ENCODE measurements at places on chromosomes 5 and 9.

DNA sequence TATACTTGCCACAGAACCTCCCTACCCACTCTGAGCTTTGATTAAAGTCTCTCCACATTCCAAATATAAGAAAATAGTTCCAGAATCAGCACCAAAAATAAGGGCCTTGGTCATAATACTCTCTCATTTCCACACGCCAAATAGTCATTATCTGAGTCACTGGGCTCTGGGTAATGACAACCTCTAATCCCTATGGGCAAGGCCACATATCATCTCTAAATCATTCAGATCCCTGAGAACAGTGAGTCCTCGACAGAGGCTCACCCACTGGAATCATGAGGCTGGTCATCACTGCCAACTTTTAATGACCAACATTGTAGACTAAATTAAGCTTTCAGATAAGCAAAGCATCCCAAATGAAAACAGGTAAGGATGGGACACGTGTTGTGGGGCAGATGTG is 28.1 kb downstream of the FAM114A2 start:
- no peak for DNase-seq

DNA sequence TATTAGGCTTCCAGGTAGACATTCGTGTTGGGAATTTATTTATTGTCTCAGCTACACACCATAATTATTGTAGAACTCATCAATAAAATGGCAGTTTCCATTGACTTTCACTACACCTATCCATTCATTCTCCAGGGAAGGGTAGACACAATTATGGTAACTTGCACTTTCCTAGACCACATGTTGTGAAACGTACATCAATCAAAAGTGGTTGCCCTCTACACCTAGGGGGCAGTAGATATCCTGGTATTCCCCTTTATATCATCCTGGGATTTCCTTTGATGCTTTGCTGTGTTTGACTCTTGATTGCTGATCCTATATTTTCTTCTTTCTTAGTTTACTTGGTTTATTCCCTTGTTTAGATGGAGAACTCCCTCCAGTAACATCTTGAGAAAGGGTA is 47.9 kb downstream of the ADGRV1 start:
- DNase-seq = no peak

GRCh38 chr9:13431692-13432091 is 152.2 kb upstream of the MPDZ start:
- no peak for DNase-seq

- DNase-seq = no peak
These were observed 16.3 kb downstream of the FAM163B start for GRCh38 chr9:133592731-133593409.

DNA sequence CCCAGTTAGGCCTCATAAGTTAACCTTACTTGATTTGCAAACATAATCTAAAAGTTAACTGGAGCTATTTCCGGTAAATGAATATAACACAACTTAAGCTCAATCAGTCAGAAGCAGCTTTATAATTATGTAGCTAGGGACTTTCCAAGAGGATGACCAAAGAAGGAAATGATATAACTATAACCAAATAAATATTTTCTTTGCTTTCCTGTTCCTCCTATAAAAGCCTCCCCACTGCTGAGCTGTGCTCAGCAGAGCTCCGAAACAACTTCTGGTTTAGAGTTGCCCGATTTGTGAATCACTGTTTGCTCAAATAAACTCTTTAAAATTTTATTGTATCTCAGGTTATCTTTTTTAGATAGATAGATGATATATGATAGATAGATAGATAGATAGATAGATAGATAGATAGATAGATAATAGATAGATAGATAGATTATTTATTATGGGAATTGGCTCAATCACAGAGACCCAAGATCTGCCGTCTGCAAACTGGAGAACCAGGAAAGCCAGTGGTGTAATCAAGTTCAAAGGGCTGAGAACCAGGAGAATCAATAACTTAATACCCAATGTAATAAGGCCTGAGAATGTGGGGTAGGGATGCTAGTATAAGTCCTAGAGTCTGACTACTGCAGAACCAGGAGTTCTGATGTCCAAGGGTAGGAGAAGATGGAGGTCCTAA is 19.3 kb upstream of the TMEM161B start:
- DNase-seq = no peak

DNA sequence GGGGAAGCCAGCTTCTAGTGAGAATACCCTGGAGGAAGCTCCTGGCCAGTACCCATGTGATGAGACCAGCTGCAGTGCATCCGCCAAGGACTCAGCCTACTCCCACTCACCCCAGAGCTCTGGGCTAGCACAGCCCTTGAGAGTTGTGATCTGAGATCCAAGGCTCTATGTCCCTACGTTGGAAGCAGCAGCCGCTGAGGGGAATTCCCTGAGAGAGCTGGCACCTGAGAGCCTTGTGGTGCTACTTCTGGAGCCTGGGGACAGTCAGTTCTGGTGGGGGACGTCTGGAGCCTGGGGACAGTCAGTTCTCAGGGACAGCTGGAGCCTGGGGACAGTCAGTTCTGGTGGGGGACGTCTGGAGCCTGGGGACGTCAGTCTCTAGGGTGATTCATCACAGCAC is 39.2 kb downstream of the PDZD2 start:
- no peak for DNase-seq

DNA sequence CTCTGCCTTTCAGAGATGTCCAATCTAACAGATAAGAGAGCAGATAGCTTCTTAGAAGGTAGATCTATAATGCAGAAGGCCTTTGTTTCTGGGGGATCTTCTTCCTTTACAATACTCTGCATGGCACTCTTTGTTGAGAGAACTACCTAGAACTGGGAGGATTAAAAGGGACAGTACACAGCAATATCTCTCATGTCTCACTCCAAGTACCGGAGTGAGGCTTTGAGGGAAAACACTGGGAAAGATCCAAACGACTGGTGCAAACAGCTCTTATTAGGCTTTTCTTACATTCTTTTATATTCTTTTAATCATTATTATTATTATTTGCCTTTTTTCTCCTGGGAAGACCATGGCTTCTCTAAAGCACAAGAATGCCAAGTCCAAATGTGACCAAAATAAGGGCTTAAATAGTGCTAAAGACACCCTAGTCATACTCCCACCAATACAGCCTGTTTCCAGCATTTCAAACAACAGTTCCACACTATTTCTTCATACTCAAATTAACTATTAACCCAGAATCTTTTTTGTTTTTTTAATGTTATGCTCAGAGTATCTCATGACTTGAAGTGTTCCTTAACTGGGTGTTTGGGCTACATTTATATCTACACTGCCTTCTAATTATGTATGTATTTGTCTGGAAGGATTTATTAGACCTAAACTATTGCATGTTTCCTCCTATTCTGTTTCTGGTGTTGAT is 52.7 kb downstream of the ABHD17B start:
- no peak for DNase-seq

DNA sequence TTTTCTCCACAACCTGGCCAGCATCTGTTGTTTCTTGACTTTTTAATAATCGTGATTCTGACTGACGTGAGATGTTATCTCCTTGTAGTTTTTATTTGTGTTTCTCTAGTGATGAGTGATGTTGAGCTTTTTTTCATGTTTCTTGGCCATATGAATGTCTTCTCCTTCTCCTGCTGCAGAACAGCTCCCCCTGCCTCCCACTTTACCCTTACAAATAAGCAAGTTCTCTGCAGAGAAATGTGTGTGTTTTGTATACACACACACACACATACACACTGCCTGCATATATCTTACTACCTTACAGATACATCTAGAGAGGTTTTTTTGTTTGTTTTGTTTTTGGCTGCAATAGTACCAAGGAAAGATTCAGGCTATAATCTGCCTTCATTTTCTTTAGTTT is 88.7 kb upstream of the PHF24 start:
- DNase-seq = no peak

DNA sequence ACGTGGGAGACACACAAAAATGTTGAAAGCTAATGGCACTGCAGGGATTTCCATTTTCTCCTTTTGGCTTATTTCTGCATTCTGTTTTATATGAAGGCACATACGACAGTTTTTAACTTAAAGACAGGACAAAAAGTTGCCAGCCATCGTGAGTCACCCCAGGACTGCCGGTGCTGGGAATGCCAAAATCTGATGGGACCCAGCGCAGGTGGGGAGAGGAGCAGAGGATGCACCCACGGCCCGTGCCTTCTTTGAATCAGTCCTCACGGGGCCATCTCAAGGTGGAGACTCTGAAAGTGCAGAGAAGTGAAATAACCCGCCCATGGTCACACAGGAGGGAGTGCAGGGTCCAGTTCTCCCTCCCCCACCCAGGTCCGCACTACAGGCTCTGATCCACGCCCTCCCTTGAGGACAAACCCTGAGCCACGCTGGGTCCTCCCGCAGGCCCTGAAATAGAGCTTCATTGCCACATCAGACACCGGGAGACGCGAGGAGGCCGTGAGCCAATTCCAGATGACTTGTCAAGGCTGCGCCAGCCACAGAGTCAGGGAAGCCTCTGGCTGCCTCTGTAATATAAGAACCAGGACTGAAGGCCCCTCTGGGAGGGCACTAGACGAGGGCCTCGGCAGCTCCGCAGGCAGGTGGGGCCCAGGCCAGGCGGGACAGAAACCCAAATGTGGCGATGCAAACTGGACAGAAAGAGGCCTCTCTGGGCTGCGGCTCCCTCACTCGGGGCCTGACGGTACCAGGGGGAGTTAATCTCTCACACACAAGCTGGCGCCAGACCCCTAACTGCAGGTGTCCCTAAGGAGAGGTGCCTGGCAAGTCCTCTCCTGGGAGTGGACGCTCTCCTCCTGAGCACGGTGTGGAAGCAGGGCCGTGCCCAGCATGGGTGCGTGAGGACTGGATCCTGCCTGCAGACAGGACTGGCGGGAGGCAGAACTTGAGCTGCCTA is 22.9 kb downstream of the ADAMTS2 start:
- no peak for DNase-seq

DNA sequence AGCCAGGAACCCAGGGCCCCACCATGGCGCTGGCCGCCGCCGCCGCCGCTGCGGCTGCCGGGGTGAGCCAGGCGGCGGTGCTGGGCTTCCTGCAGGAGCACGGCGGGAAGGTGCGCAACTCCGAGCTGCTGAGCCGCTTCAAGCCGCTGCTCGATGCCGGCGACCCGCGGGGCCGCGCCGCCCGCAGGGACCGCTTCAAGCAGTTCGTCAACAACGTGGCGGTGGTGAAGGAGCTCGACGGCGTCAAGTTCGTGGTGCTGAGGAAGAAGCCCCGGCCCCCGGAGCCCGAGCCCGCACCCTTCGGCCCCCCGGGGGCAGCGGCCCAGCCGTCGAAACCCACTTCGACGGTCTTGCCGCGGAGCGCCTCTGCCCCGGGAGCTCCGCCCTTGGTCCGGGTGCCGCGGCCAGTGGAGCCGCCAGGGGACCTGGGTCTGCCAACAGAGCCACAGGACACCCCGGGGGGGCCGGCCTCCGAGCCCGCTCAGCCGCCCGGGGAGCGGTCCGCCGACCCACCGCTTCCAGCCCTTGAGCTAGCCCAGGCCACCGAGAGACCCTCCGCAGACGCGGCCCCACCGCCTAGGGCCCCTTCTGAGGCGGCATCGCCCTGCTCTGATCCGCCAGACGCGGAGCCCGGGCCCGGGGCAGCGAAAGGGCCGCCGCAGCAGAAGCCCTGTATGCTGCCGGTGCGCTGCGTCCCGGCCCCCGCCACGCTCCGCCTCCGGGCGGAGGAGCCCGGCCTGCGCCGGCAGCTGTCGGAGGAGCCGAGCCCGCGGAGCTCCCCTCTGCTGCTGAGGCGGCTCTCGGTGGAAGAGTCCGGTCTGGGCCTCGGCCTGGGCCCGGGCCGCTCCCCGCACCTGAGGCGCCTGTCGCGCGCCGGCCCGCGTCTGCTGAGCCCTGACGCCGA is 749 bp downstream of the SOWAHA start:
- DNase-seq = no peak

DNA sequence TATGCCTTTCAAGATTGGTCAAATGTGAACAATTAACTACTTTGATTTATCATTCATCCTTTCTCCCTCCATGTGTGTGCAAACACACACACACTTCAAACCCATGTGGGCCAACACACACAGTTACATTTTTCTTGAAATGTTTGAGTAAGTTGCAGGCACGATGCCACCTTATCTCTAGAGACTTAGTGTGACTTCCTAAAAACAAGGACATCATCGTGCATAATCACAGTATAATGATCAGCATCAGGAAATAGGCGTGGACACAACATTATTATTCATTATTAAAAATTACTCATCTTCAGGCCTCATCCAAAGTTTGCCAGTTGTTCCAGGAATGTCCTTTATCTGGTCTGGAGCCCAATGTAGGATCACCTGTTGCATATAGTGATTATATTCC is 209.5 kb downstream of the GNA14 start:
- no peak for DNase-seq

- DNase-seq = no peak
These were observed 84.8 kb upstream of the NEURL1B start for GRCh38 chr5:172556262-172556661.

- no peak for DNase-seq
These were observed 17.3 kb downstream of the LNPEP start for GRCh38 chr5:96952974-96953730.

GRCh38 chr5:109884676-109885075 is 194.9 kb downstream of the MAN2A1 start:
- no peak for DNase-seq

DNA sequence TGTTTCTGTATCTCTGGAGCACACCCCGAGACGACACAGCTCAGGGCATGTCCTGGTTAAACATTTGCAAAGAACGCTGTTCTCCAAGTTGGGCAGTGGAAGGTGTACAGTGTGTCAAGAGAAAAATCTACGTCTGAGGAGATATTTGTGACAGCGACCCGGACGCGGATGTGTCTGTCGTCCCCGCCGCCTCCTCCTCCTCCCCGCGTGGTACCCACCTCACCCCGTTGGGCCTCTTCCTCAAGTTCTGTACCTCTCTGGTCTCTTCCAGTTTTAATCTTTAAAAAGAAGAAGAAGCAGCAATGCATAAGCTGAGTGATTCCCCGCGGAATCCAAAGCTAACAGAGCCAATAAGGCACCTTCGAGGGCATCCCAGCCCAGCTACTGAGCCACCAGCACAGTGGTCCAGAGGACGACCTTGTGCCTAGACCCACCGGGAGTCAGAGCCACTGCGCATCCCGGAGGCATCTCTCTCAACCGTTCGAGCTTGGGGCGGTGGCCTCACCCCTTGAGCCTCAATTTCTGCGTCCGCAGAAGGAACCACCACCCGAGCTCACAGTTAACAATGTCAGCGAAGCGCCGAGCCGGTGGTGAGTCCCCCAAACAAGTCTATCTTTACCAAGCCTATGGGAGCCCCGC is 467 bp downstream of the C9orf78 start:
- no peak for DNase-seq

- no peak for DNase-seq
These were observed 447.3 kb downstream of the ARHGEF28 start for GRCh38 chr5:74073257-74073656.

- DNase-seq = no peak
These were observed 77.3 kb downstream of the SLC38A9 start for GRCh38 chr5:55634866-55635265.

- no peak for DNase-seq
These were observed 216.8 kb upstream of the NFIL3 start for GRCh38 chr9:91640428-91640827.

GRCh38 chr5:107523029-107523680 is 147.6 kb downstream of the EFNA5 start:
- DNase-seq = no peak

- DNase-seq = no peak
These were observed 78.4 kb upstream of the ITGA1 start for GRCh38 chr5:52709167-52709925.

- no peak for DNase-seq
These were observed 359.6 kb downstream of the EBF1 start for GRCh38 chr5:158739951-158740757.

Data from BJ (cell line).